ENCODE measurements at places on chromosomes 7 and 10.

DNA sequence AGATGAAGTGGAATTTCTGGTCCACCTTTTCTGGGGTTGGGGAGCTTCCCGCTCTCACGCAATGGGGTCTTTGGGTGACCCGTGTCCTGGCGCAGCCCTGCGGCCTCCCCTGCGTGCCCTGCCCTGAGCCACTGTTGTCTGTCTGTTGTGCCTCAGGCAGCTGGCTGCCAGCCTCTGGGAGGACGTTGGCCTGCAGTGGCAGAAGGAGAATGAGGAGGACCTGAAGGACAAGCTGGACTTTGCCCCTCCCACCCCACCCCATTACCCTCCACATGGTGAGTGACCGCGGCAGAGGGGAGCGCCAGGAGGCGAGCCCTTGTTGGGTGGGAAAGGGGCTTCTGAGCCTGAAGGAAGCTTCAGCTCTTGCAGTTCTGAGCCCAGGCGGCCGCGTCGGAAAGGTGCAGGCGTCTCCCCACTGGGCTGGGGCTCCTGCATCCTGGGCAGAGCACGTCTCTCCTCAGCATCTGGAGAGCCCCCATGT lies 14.2 kb upstream of the PRKAR1B start:
- DNase-seq: no peak

DNA sequence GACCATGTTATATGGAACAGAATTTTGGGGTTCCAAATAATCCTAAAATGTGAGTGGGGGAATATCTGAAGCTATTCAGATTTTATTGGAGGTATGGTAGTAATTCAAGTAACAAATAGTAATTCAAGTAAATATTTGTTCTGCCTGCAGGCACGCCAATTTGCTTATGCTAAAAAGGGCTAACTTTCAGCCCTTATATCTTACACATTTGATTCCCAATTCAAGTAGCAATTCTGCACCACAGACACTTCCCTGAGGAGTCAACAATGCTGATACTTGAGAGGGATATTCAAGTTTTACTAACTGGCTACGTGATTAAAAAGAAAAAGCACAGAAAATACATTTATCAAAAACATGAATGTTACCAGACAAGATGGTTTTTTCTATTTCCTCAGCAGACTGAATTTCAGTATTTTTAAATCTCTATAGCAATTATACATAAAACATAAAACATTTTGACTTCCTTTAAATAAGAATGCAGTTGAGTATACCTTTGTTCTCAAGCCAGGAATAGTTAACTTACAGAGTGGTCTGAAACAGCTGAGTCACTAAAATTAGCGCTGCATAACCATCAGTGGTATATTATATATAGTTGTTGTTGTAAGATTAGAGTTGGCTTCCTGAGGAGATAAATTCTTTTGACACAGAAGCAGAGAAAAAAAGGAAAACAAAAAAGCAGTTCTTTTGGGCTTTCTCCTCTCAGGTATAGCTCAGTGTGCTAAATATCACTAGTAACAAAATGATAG lies 33.9 kb downstream of the MTPN start:
- peak; percentile 44 for DNase-seq

DNA sequence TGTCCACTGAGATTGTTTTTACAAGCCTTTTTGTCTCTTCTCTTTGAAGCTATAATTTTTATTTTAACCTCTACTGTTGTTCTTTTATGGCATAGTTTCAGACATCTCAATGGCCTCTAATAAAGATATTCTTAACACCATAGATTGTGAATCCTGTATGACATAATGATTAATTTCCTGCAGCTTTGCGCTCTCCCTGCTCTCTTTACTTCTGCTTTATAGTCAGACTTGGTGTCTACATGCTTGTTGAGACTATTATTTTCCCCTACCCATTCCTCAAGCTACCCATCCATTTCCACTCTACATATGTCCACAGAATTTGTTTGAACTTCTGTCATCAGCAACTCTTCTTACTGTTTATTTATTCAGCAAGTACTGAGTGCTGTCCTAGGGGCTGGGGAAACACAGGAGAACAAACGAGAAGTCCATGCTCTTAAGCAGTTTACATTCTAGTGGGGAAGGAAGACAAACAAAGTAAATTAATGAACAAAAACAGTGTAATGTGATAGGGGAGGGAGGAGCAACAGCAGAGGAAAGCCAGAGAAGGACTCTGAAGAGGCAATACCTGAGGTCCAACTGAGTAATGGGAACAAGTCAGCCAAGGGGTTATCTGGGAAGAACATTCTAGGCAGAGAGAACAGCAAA lies 110.1 kb downstream of the CDK14 start:
- no peak for DNase-seq

GRCh38 chr7:12377406-12377805 lies 26.3 kb downstream of the VWDE start:
- DNase-seq: no peak

Data from cardiac fibroblast (primary cell).